ENCODE measurements at places on chromosomes 16 and 17.

DNA sequence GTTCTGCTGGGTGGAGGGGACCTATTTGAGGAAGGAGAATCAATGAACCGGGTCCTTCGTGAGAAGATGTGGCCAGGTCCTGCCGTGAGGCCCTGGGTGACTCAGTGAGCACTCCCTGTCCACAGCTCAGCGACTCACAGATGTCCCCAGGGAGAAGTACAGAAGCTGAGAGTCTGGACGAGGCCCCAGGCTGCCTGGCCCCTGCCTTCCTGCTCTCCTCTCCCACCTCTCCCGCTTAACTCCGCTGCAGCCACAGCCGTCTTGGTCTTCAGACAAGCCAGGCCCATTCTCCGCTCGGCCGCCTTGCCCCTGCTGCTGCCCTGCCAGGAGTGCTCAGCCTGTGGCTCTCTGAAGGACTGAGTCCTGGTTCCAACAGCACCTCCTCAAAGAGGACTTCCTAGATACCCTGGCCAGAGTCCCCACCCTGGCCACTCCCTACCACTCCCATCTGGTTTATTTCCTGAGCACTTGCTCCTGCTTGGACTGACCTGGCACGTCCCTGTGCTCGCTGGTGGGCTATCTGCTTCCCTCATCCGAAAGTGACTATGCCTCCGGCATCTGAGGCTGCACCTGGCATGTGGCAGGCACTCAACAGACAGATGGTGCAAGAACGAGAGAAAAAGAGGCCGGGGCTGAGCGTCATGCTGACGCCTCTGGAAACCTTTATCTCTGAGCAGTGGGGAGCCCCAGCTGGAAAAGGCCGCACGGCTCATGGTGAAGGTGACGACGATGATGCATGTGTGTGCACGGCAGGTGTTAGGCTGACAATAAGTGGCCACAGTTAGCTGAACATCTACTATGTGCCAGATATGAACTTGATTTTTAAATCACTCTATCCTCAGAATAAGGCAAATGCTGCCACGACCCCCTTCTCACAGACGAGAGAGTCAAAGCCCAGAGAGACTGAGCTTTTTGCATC is 9.2 kb upstream of the TNFRSF13B start:
- DNase-seq, result no peak

DNA sequence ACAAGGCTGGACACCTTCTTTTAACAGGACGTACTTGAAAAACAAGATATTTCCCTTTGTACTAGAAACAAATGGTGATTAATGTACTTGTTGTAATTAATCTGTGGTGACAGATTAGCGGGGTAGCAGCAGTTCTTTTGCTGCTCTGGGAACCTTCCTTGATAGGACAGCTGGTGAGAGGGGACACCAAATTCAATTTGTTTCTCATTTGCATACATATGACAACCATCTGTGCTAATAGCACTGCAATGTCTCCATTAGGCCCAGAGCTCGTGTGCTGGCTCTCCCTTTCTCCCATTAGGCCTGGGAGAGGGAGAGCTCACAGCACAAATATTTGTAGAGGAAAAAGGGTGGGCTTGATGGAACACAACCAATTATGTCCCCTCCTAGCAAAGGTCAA is 221.0 kb upstream of the HS3ST3A1 start:
- no peak for DNase-seq

GRCh38 chr17:41799366-41799765 is 12.4 kb downstream of the P3H4 start:
- DNase-seq, result no peak

GRCh38 chr16:4283441-4283840 is 10.6 kb upstream of the TFAP4 start:
- DNase-seq, result no peak

- no peak for DNase-seq
These were observed 37.7 kb downstream of the SLC7A5 start for GRCh38 chr16:87831421-87832136.

DNA sequence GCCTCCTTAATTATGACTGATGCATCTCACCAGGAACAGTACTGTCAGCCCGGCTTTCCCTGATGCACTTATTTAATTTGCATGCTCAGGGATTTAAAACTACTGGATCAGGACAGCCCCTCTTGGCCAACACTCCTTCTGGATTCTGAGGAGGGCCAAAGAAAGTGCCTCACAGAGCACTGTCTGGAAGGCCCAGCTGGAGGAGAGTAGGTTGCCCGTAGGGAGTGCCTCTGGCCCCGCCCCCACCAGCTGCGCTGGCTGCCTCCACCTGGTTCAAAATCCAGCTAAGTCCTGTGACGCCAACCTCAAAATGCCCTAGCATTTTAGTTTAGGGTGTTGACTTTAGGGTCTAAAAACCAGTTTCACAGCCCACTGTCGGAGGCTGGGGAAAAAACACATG is 49.4 kb upstream of the SREBF1 start:
- no peak for DNase-seq

GRCh38 chr17:56756536-56756935 is 77.2 kb downstream of the C17orf67 start:
- no peak for DNase-seq

- DNase-seq, result no peak
These were observed 6.7 kb upstream of the KRT31 start for GRCh38 chr17:41404024-41404671.

- no peak for DNase-seq
These were observed at the start of gene EVPLL for GRCh38 chr17:18377437-18378204. Gene EVPLL, plus strand, starts transcription at chr17:18377778. Its CDS starts 3,160 bp downstream, at chr17:18380938.

GRCh38 chr17:1643293-1643998 is 2.1 kb downstream of the SCARF1 start:
- DNase-seq, result peak; percentile 60

DNA sequence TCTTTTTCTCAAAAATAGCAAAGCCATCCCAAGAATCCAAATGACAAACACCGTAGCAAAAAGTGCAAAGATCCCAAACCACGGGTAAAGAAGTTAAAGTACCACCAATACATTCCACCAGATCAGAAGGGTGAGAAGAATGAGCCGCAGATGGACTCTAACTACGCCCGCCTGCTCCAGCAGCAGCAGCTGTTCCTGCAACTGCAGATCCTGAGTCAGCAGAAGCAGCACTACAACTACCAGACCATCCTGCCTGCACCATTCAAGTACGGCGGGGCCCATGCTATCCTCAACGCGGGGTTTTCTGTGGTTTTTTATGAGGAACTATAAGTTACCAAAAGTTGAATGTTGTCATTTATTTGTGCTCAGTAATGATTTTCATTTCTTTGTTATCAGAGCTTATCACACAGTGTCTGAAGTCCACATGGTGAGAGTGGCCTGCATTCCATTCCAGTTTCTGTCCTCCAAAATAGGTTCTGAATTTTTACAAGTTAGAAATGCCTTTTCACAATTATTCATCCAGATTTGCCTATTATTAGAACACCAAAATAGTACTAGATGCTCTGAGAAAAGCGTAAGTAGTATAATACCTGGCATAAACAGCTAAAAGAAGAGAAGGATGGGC is 169.2 kb downstream of the MRTFB start:
- DNase-seq, result no peak

All from mesothelial cell of epicardium (in vitro differentiated cells).